ENCODE measurements at places on chromosomes 11 and 22.
A peak's percentile ranks its signal among the peaks of the same experiment; 100 is the strongest.

- DNase-seq = no peak
These were observed 58.9 kb downstream of the FBXO7 start for GRCh38 chr22:32533265-32534111.

- DNase-seq = no peak
These were observed 1.2 kb downstream of the TSPAN32 start for GRCh38 chr11:2302896-2303626.

- no peak for DNase-seq
These were observed 629.9 kb downstream of the JRKL start for GRCh38 chr11:97019754-97020153.

GRCh38 chr11:30825723-30826122 lies 239.6 kb upstream of the MPPED2 start:
- DNase-seq = no peak

DNA sequence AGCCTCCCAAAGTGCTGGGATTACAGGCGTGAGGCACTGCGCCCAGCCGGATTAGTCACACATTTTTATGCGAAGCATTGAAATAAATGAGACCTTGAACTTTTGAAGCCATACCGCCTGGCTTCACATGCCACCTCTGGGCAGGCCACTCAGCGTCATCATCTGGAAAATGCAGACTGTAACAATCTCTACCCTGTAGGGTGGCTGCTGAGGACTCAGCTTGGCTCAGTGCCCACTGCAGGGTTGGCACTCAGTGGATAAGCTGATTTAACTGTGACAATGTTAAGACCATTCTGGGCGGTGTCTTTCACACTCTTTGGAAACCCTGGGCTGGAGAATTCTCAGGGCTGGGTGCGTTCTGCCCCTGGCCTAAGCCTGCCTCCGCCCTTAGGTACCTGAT lies 8.5 kb downstream of the SH3BP1 start:
- DNase-seq = no peak

DNA sequence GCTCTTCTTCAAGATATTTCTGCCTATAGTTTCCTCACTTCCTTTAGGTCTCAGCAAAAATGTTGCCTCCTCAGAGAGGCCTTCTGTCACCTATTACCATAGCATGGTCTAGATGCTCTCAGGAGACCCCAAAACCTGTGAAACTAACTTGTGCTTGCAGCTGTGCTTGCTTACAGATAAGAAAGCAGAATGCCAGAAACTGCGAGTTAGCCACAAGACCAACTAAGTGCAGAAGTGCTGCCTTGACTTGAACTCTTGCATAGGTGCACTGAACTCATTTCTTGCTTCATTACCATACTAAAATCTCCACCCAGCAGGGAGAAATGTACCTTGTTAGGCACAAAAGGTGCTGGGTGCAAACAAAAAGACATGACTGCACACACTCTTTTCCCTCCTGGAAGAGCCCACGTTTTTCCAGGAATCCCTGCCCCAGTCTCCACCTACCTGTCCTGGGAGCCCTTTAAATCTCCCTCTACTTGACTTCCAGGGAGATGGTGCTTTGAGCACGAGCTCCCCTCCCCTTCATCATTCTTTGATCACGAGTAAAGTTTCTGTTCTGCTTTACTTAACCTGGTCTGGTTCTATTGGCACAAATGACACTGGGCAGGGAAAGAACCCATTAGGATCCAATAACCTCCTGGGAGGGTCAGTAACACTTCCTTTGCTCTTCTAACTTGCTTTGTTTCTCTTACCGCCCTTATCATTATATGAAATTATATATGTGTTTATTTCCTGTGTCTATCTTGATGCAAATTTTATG lies 137.7 kb upstream of the DDI1 start:
- DNase-seq = no peak

- DNase-seq = no peak
These were observed 2.3 kb upstream of the USP28 start for GRCh38 chr11:113877670-113878055.

- no peak for DNase-seq
These were observed 101.6 kb downstream of the NTM start for GRCh38 chr11:131471976-131472375.

- DNase-seq = no peak
These were observed 18.9 kb downstream of the ZBTB16 start for GRCh38 chr11:114078423-114078822.

- DNase-seq = no peak
These were observed 137.8 kb upstream of the PDGFD start for GRCh38 chr11:104301776-104302175.

- DNase-seq = no peak
These were observed 10.3 kb upstream of the POLD3 start for GRCh38 chr11:74581954-74582547.

- DNase-seq = peak; percentile 23
These were observed 16.0 kb downstream of the FAM83F start for GRCh38 chr22:40010746-40011145.

- DNase-seq = no peak
These were observed 19.5 kb upstream of the SPON1 start for GRCh38 chr11:13942971-13943381.

- peak; percentile 90 for DNase-seq
These were observed 10.3 kb downstream of the CD81 start for GRCh38 chr11:2387266-2387987.

DNA sequence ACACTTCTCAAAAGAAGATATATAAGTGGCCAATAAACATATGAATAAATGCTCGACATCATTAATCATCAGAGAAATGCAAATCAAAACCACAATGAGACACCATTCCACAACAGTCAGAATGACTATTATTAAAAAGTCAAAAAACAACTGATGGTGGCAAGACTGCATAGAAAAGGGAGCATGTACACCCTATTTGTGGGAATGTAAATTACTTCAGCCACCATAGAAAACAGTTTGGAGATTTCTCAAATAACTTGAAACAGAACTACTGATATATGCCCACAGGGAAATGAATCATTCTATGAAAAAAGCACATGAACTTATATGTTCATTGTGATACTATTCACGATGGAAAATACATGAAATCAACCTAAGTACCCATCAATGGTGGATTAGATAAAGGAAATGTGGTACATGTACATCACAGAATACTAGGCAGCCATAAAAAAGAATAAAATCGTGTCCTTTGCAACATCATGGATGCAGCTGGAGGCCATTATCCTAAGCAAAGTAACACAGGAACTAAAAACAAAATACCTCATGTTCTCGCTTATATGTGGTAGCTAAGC lies 42.4 kb downstream of the GLYATL2 start:
- no peak for DNase-seq

DNA sequence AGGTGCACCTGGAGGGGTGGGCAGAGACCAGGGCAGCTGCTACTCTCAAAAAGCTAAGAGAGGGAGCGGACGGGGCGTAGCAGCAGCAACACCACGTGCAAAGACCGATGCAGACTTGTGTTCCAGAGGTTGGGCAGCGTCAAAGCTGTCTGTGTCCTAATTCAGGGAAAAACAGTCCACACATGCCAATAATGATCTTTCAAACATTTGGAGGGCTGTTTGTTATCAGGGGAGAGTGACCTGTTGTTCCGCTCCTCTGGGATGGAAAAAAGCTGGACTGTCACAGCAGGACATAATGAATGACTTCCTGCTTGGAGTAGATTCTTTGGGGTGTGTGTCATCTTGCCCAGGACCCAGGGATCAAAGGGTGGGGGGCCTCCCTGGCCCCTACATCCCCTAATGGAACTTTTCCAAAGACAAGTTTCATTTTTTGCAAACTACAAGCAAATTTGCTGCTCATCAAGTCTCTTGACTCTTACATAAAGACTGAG lies 6.2 kb upstream of the FBLN1 start:
- no peak for DNase-seq

- DNase-seq = no peak
These were observed 27.3 kb downstream of the BDNF start for GRCh38 chr11:27672836-27673464.

- DNase-seq = no peak
These were observed 35.0 kb upstream of the PRAME start for GRCh38 chr22:22593964-22594656.

DNA sequence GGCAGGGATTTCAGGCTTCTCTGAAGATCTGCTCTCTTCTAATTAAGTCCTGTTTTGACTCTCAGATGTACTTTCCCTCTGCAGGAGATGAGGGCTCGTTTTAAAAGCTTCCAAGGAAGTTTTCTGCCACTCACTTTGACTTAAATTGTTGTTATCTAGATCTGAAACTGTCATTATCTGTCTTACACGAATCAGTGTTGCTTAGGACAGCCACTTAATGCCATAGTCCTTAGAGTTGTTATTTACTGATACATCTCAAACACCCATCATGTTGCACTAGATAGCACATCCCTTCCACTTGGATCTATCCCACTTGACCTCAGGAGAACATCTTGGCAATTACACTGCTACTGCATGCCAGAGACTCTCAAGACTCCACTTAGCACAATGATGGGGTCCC lies 86.9 kb upstream of the FAT3 start:
- DNase-seq = no peak

DNA sequence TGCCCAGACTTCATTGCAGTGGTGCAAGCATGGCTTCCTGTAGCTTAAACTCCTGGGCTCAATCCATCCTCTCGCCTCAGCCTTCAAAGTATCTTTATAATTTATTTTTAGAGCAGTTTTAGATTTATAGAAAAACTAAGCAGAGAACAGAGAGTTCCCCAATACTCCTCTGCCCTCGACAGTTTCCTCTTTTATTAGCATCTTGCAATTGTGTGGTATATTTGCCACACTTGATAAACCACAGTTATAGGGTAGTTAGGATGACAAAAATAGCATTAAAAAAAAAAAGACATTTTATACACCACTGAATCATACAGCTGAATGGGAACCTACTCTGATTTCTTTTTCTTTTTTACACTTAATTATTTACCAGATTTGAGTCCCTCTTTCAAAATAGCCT lies 31.2 kb downstream of the MS4A2 start:
- no peak for DNase-seq

DNA sequence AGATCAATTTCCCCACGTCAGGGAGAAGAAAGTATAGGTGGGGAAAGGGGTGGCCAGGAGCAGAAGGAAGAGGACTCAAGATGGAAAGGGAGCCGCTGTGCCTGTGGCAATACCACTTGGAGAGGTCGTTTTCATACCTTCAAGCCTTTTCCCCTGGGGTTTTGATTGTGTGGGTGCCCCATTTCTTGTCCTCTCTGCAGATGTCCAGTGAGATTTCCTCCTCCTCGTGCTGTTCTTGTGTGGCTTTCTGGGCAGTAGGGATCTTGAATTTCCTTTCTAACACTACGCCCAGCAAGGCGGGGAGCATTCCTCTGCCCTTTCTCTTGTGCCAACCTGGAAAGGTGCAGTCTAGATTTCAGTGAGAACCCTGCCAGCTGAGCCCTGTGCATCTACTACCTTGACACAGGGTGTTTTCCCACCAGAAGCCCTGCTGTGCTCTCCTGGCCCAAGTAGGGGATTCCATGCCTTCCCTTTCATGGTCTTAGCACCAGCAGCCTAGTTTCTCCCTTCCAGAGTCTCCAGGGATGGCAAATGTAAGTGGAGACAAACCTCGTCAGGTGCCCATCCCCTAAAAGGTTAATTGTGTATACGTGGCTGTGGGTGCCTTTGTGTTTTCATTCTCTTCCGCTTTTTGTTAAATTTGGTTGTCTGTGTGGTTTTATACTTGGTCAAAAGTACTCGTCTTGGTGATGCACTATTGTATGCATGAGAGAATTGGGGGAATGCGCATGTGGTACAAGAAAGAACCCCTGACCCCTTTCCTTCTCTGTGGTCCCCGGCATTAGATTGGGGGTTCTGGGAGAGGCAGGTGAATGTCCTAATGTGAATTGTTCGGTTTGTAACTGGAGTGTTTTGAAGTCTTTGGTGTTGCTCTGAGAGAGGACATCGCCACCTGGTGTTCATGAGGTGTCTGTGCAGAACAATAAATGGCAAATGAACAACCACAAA lies 71.4 kb upstream of the MPEG1 start:
- peak; percentile 28 for DNase-seq

GRCh38 chr11:65620666-65621065 lies 5.1 kb downstream of the PCNX3 start:
- DNase-seq = no peak

GRCh38 chr22:19105456-19105855 lies 16.8 kb downstream of the DGCR2 start:
- no peak for DNase-seq

DNA sequence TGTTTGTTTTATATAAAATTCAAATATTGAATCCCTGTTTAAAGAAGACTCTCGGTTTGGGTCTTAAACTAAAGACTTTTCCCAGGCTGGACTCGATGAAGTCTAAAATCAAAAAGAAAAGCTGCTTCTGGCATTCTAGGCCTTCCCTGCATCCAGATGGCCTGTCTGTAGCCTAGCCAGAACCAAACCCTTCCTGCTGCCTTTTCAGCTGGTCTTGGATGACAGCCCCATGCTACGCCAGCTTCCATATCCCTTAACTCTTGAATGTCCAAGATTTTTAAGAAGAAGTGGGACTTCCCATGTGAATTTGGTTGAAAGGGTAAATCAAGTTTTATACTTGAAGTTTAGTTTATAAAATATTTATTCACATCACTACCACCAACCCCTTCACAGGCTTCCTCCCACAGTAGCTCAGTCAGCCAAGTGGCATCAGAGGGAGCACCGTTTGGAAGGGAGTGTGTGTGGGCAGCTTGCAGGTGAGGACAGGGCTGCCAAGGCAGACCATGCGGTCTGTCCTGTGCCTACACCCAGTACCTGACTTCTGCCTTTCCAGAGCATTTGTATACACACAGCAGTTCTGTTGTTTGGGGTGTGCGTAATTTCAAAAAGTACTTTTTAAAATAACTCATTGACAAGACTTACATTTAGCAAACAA lies 18.2 kb upstream of the PSMA1 start:
- DNase-seq = no peak

GRCh38 chr22:47167056-47167455 lies 404.6 kb downstream of the TBC1D22A start:
- DNase-seq = peak; percentile 1

DNA sequence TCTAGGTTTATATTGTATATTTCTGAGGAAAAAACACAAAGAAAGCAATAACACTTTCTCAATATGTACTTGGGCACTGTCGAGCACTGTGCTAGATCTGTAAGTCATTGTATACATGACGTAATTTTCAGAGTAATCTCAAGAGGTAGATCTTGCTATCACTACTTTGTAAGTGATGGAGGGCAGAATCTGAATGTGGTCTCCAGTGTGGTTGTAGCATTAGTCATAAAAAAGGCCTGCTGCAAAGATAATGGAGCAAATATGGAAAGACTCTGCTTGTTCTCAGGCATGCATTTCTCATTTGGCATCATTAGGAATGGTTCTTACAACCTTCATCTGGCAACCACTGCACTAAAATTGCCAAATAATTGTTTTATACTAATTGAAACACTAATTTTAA lies 419.8 kb upstream of the CCDC179 start:
- no peak for DNase-seq

- peak; percentile 53 for DNase-seq
These were observed 26.4 kb downstream of the APOL3 start for GRCh38 chr22:36134182-36134581.

- no peak for DNase-seq
These were observed 548.2 kb downstream of the NTM start for GRCh38 chr11:131918663-131919062.

- DNase-seq = no peak
These were observed 40.7 kb upstream of the XBP1 start for GRCh38 chr22:28841111-28841510.

DNA sequence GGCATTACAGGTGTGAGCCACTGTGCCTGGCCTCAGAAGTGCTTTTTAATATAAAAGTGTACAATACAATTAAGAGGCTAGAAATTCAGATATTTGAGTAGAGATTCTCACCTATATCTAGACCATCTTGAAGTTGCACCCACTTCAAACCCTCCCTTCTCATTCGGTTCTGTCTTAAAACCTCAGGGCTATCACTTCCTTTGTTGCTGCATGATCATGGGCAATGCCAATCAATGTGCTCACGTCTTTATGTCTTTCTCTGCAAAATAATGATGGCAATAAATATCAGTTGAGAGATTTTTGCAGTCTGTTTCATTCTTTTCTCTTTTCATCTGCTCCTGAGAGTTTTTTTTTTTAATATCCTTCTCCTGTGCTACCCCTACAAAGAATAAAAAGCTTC lies 9.3 kb upstream of the NUP160 start:
- DNase-seq = no peak

All from posterior cingulate gyrus (tissue), 11 donors.